Mucosa of descending colon (tissue), 3 donors: ENCODE measurements at places on chromosomes 4 and X.
A peak's percentile ranks its signal among the peaks of the same experiment; 100 is the strongest.

DNA sequence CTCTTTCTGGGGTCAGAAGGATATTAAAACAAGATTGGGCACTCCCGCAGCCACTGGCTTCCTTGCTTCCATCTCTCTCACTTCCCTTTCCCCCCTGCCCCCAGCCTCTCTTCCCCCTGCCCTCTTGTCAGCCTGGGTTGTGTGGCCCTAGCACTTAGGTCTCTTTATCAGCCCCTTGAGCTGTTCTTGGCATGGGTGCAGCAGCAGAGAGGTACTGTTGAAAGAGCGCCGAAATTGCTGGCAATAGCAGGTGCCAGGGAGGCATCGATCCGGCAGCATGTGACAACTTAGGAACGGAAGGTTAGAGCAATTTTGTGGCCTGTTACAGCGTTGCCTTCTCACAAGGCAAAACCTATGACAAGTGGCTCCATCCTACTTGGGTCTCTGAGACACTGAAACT lies 333.1 kb upstream of the IGFBP7 start:
- DNase-seq, result no peak

GRCh38 chr4:186335793-186336192 lies 69.8 kb downstream of the F11 start:
- no peak for DNase-seq

DNA sequence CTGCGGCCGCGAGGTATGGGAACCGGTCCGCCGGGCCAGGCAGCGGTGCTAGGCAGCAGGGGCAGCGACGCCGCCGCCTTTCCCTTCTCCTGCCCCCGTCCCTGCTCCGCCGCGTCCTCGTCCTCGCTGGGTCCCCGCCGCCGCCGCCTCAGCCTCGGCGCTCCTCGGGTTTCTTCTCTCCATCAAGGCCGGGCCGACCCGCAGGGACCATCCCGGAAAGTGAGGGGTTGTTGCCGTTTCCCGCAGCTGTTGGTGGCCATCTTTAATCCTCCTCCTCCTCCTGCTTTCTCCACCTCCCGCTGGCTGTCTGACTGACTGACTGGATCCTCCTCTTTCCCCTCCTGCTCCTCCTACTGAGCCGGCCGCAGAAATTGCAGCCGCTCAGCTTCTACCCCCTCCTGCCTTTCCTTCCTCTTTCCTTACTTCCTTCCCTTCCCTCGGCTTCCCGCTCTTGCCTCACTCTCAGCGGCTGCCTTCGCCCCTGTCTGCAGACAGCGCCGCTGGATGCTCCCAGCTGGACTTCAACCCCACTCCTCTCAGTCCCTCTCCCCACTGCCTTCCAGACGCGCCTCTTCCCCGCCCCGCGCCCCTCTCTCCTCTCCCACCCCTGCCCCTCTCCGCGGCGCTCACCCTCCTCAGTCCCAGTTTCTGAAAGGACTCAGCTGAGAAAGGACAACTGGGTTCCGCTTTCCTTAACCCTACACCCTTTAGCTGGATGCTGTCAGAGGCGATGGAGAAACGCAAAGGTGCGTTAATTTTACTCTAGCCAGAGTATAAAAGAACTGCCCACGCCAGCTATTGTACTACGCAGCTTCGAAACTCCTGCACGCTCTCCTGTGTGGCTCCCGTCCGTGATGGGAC lies at the start of gene WDFY3:
TSS of gene WDFY3 (minus strand) at position 309 of the 861 bp plus-strand sequence. CDS start 106,099 bp downstream, outside the sequence.
- DNase-seq, result peak; percentile 85

GRCh38 chr4:101230801-101231426 lies 116.4 kb downstream of the PPP3CA start:
- no peak for DNase-seq

DNA sequence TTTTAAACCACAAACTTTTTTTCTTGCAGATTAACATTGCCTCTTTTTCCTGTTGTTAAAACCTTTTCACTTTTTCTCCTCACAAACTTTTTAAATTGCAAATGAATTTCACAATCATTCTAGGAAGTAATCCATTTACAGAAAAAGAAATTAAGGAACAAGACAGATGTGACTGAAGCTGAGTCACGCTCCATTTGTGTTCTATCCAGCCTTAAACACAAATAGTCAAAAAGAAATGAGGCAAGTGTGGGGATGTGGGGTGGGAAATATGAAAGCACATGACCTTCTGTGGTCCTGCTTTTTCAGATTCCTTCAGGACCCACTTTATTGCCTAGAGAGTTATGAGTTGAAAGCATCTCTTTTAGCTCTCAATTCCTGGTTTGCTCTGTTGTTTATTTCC lies 197.0 kb downstream of the ADGRL3 start:
- no peak for DNase-seq

DNA sequence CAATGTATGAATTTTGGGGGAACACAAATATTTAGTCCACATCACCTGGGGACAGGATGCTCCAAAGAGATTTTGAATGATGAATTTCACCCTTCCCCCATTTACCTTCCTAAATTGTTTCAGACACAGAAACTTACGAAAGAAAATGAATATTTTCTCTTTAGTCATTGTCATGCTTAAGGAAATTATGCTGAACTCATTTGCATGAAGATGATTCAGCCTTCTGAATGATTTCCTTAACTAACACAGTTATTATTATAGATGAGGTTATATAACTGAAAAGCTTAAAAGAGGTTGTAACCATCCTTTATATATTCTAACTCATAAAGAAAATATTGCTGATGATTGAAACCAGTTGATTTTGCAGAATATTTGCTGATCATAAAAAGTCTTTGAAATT lies 61.1 kb downstream of the KCNIP4 start:
- DNase-seq, result no peak

GRCh38 chrX:129495900-129496299 lies 27.4 kb downstream of the SMARCA1 start:
- no peak for DNase-seq

DNA sequence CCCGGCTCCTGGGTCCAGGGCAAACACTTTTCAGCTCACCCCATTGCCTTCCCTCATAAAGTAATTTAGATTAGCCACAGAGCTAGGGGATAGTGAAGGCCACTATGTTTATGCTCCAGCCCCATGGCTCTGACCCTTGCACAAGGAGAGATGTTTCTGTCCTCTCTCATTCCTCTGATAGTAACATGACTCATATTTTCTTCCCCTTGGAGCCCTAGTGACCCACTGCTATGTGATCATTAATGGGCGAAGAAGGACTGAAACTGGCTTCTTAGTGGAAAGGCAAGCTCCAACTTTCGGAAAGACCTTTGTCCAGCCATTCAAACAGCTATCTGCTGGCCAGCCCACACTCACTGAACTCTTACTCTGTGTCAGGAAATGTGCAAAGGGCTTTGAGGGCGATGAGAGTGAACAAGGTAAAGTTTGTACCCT lies 12.3 kb downstream of the CLDN2 start:
- no peak for DNase-seq

DNA sequence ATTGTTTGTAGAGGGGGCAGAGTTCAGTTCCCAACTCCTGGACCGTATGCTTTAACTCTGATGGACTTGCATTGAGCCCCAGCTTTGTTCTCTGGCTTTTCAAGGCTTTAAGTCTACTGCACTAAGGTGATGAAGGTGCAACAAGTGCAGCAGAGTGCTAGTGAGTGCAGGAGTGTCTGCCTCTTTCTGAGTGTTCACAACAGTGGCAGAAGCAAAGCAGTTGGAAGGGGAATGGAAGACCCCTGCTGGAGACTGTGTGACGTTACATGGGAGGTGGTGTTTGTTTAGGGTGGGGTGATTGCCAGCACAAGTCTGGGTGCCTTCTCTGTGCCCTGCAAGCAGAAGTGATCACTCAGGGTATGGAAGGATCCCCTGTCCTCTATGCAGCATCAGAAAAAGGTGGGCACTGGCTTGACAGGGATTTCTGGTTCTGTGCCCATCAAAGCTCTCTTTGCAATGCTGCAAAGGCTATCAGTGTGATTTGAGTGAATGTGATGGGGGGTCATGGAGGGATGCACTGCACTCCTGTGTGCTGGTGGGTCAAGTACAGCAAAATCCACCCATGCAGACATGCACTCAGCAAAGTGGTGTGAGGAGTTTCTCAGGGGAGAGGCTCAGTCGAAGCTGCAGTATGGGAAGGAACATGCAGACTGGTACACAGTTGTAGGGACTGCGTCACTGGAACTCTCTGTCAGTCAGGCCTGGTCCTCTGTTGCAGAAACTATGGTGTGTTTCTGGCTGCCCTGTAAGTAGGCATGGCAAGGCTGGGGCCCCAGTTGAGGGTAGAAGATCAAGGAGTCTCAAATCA lies 70.9 kb upstream of the UGT2B7 start:
- DNase-seq, result no peak

DNA sequence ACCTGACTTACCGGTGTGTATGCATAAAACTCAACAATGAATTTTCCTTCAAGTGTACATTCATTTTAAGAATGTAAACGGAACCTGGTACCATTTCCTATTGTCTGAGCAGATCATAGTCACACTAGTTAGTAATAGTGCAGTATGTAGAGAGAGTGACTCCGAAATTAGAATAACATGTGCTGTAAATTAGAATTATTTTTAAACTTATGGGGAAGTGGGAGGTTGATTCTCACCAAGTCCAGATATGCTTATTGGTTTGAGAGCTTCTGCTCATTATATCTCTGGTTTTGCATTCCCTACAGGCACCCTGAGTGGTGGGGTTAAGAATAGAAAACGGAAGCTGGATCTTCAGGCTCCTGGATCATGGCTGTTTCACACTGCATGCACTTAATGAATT lies 39.6 kb downstream of the KLF3 start:
- DNase-seq, result no peak

- DNase-seq, result peak; percentile 7
Measured at GRCh38 chr4:948936-949300, 16.7 kb downstream of the TMEM175 start.

- no peak for DNase-seq
Measured at GRCh38 chrX:30620980-30621618, 32.1 kb upstream of the GK start.

- DNase-seq, result no peak
Measured at GRCh38 chr4:129335276-129335675, 239.3 kb downstream of the C4orf33 start.

GRCh38 chr4:1210241-1210841 lies 38.0 kb upstream of the SPON2 start:
- DNase-seq, result peak; percentile 31

- no peak for DNase-seq
Measured at GRCh38 chr4:127849505-127850234, 31.0 kb upstream of the PLK4 start.

- no peak for DNase-seq
Measured at GRCh38 chr4:185793716-185794115, 18.3 kb downstream of the SORBS2 start.

GRCh38 chr4:161522031-161522430 lies 641.8 kb downstream of the FSTL5 start:
- no peak for DNase-seq

GRCh38 chr4:147765121-147765529 lies 33.2 kb downstream of the ARHGAP10 start:
- DNase-seq, result no peak

DNA sequence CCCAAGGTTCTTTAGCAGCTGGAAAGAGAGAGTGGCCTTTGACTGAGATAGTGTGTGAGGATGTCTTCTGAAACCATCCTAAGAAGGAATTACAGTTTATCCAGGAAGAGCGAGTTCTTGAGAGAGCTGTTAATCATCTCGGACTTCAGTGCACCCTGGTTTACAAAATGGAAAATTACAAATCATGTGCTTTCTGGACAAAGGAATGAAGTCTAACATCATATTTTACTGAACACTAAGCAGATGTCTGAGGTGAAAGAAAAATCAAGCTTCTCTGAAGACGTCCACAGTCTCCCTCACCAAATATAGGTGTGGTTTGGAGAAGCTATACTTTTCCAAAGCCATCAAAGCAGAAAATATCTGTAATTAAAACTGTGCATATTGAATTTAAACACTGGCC lies 30.8 kb upstream of the CYP2U1 start:
- DNase-seq, result no peak

- no peak for DNase-seq
Measured at GRCh38 chrX:18970465-18970864, 13.4 kb downstream of the PHKA2 start.

DNA sequence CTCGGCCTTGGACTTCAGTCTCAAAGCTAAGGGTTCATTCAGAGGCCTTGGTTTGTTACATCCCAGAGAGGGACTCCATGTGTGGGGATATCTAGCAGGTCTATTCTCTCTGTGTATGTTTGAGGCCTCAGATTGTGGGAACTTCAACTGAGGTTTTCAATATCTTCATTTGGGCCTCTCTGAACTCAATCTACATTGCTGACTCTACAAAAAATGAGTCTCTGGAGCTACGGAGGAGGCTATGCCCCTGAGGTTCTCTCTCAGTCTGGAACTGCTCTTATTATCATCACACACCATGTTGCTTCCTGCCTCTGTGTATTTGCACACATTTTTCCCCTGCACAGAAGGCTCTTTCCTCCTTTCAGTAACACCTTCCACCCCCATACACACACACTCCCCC lies 5.1 kb upstream of the TSR2 start:
- DNase-seq, result no peak

DNA sequence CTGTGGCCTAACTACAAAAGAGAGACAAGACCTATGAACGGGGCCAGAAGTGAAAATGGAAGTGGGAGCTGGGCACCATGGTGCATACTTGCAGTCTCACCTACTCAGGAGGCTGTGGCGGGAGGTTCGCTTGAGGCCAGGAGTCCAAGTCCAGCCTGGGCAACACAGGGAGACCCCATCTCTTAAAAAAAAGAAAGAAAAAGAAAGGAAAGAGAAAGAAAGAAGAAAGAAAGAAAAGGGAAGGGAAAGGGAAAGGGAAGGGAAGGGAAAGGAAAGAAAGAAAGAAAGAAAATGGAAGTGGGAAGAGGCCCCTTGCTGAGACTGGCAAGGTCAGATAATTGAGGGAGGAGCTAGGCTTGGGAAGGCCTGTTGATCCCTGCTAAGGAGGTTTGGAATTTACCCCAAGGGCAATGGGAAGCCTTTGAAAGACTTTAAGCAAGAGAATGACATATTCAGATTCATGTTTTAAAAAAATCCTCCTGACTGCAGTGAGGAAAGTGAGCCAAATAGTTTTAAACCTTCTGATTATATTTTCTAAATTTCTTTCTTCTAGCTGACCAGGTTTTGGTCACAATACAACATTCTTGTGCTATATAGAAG lies 17.7 kb upstream of the HERC5 start:
- no peak for DNase-seq

GRCh38 chr4:188190461-188190860 lies 51.2 kb downstream of the TRIML1 start:
- no peak for DNase-seq

DNA sequence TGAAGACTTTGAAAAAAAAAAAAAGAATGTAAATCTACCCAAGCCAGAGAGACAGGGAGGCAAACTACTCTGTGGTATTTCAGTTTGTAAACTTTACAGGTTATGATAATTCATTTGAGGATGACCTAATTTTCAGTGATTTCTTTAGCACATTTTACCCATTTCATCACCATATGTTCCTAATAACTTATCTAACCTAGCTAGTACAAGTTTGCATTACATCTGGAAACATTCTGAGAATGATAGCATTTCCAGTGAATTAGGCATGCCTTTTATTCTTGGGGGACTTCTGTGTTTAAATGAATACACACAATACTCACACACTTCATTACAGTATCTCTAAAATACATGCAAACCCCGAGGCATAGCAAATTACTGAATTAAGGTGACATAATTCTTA lies 1055.5 kb downstream of the PCDH18 start:
- no peak for DNase-seq

- no peak for DNase-seq
Measured at GRCh38 chrX:137563681-137564651, 2.0 kb upstream of the ZIC3 start.
